ENCODE measurements at places on chromosomes 3 and 15. TPM values are rescaled to one million over a fixed set of nuclear protein-coding genes. Genes with fewer than 3 reads are reported as not detected.

Gene SGO1
- 0.41 TPM for total RNA-seq

Gene TNFSF10
- 54.4 TPM for total RNA-seq

Gene ATP13A5
- 1.1 TPM for total RNA-seq

Gene NEIL1
- total RNA-seq = 65.7 TPM

Gene SEMA5B
- 1.9 TPM for total RNA-seq

Gene OIP5
- total RNA-seq = 1.1 TPM

Gene ZNF774
- 5.9 TPM for total RNA-seq

Gene CRABP1
- 1.1 TPM for total RNA-seq

Gene CLRN1
- total RNA-seq = 1.0 TPM

Gene RPSA
- total RNA-seq = 949 TPM

GRCh38 chr15:53833134-53833624 lies 73.7 kb upstream of the WDR72 start:
- H3K36me3 ChIP-seq = no peaks in the 10 kb centered on the region
- no peak overlapping the region for H3K4me3 ChIP-seq
- DNase-seq = peak; percentile 9
- H3K4me1 ChIP-seq = no peaks in the 10 kb centered on the region
- no peaks in the 10 kb centered on the region for H3K27me3 ChIP-seq
- no peak overlapping the region for H3K27ac ChIP-seq

GRCh38 chr3:147387291-147387884 lies 19.0 kb downstream of the ZIC4 start:
- H3K36me3 ChIP-seq = no peaks in the 10 kb centered on the region
- DNase-seq = no peak
- no peak overlapping the region for H3K27ac ChIP-seq

DNA sequence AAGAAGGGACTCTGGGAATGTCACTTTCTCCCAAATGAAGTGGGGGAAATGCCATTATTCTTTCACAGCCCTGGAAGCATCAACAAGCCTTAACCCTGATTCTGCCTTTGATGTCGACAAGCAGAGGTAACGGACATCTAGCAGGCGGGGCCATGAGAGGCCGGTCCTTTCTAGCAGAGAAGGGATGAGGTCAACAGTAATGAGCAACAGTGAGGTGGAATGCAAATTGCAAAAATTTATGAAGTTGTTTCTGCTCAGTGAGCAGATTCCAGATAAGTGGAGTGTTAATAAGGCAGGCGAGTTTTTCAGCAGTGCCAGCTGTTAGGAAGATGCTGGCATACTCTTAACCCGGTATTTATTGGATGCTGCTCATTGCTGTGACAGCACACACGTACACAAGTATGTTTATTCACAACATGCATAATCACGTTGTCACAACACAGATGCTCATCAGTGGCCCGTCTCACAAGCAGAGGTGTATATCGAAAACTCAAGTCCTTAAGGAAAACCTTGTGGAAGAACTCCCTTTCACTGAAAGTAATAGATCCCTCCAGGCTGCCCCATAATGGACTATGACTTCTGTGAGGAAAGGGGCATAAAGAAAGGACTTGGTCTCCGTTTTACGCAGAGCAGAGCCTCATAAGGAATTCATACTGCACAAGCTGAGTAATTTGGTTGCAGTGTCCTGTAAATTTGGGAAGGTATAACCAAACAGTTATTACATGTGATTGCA lies 329.0 kb downstream of the IGSF11 start:
- no peaks in the 10 kb centered on the region for H3K36me3 ChIP-seq
- no peak overlapping the region for H3K27ac ChIP-seq
- H3K4me1 ChIP-seq = no peaks in the 10 kb centered on the region
- no peaks in the 10 kb centered on the region for H3K27me3 ChIP-seq

- DNase-seq = no peak
- no peak overlapping the region for H3K27ac ChIP-seq
- no peaks in the 10 kb centered on the region for H3K4me1 ChIP-seq
- H3K36me3 ChIP-seq = no peaks in the 10 kb centered on the region
- no peak overlapping the region for H3K4me3 ChIP-seq
These were observed 5.1 kb upstream of the CCR1 start for GRCh38 chr3:46213201-46213600.

DNA sequence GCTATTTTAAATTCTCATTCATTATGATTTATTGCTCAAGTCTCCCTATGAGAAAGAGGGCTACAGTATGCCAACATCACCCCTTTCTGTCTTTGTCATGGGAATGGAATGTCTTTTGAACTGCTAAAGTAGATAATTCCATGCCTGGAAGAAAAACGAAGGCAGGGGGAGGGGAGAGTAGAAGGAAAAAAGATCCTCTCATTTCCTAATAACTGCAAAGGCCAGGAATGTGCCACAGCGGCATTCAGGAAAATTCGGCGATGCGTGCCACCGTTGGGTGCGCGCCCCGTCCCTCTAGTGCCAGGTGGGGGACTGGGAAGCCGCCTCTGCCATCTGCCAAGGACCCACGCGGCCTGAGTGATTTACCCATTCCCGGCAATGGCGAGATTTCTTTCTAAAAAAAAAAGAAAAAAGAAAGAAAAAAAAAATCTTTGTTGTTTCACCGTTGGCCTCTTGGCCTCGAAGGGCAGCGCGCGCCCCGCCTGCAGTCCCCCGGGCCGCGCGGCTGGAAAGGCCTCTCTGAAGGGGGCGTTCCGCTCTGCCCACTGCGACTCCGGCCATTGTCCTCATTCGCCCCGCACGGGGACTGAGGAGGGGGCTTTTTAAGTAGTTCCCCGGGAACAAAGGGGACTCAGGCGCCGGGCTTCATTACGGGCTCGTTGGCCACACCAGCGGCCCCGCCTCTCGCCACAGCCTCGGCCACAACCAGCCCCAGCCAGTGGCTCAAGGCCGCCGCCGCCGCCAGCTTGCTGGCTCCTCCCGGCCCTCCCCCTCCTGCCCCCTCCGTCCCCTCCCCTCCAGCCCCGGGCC lies 54.5 kb downstream of the CPN2 start:
- H3K27ac ChIP-seq = peak overlapping the region; percentile 96
- peaks cover 18% of the 10 kb centered on the region for H3K4me1 ChIP-seq
- no peaks in the 10 kb centered on the region for H3K36me3 ChIP-seq
- H3K4me3 ChIP-seq = no peak overlapping the region

DNA sequence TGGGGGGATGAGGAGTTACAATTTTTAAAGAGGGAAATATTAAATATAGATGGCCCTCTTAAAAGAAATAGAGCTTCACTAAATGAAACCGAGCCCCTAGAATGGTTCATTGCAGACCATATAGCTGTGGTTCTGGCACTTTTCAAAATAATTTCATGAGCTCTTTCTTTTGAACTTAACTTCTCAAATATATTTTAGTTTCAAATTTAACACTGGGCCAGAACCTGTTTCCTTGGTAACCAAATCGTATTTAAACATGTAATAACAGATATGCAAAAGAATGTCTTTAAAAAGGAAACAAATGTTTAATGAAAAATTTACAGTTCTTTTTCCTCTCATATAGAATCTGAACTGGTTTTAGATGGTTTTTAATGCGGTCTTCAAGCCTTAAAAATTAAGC lies 20.1 kb downstream of the ZBTB38 start:
- peaks cover 19% of the 10 kb centered on the region for H3K4me1 ChIP-seq
- no peaks in the 10 kb centered on the region for H3K36me3 ChIP-seq
- no peaks in the 10 kb centered on the region for H3K27me3 ChIP-seq

GRCh38 chr3:123317716-123318115 lies 116.0 kb downstream of the SEC22A start:
- no peaks in the 10 kb centered on the region for H3K36me3 ChIP-seq
- no peaks in the 10 kb centered on the region for H3K4me1 ChIP-seq
- no peak overlapping the region for H3K27ac ChIP-seq
- DNase-seq = no peak
- H3K27me3 ChIP-seq = no peaks in the 10 kb centered on the region

GRCh38 chr3:102192575-102192974 lies 242.2 kb upstream of the ZPLD1 start:
- no peak for DNase-seq
- no peak overlapping the region for H3K27ac ChIP-seq
- H3K4me1 ChIP-seq = no peaks in the 10 kb centered on the region
- H3K27me3 ChIP-seq = no peaks in the 10 kb centered on the region
- H3K36me3 ChIP-seq = no peaks in the 10 kb centered on the region
- H3K4me3 ChIP-seq = no peak overlapping the region

GRCh38 chr15:67120839-67121643 lies 55.6 kb downstream of the SMAD3 start:
- peak overlapping the region; percentile 84 for H3K27ac ChIP-seq
- peak; percentile 86 for DNase-seq
- no peaks in the 10 kb centered on the region for H3K36me3 ChIP-seq

DNA sequence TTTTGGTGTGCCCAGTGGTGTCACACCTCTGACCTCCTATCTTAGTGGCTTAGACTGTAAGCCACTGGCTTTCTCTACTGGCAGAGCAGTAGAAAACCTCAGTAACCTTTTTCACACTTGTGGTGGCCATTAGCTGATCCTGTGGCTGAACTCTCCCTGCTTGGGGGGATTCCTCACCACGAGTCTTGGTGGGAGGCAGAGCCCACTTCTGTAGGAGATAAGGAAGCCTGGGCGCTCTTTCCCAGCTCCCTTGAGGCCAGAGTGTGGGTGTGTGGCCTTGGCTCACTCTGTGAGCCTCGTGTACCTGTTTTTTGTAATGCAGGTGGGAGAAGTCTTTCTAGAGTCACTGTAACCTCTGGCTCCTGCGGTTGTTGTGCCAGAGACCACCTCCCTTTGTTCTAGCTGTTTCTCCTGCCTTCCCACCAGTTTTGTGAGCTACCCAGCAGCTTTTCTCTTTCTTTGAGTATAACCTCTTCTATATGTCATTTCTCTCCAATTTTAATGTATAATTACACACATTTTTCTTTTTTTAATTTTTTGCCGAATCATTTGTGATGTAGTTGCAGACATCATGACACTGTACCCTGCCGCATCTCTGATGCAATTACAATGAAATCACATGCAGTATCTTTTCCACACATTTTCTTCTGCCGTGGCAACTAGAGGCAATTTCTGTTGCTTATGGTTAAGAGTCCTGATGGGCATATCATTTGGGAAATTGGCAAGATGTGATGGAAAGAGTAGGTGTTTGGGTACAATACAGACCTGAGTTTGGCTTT lies 13.8 kb downstream of the XCR1 start:
- H3K27ac ChIP-seq = no peak overlapping the region
- DNase-seq = no peak
- H3K4me1 ChIP-seq = no peaks in the 10 kb centered on the region
- H3K36me3 ChIP-seq = no peaks in the 10 kb centered on the region

- peaks cover 72% of the 10 kb centered on the region for H3K4me1 ChIP-seq
- peak overlapping the region; percentile 53 for H3K27ac ChIP-seq
- H3K27me3 ChIP-seq = no peaks in the 10 kb centered on the region
- peak; percentile 59 for DNase-seq
- H3K4me3 ChIP-seq = no peak overlapping the region
- H3K36me3 ChIP-seq = no peaks in the 10 kb centered on the region
These were observed 29.5 kb downstream of the TBC1D2B start for GRCh38 chr15:78047761-78048627.

GRCh38 chr3:143855183-143855582 lies 6.9 kb upstream of the SLC9A9 start:
- H3K4me3 ChIP-seq = no peak overlapping the region
- no peak for DNase-seq
- no peaks in the 10 kb centered on the region for H3K36me3 ChIP-seq
- peaks cover 4% of the 10 kb centered on the region for H3K4me1 ChIP-seq

DNA sequence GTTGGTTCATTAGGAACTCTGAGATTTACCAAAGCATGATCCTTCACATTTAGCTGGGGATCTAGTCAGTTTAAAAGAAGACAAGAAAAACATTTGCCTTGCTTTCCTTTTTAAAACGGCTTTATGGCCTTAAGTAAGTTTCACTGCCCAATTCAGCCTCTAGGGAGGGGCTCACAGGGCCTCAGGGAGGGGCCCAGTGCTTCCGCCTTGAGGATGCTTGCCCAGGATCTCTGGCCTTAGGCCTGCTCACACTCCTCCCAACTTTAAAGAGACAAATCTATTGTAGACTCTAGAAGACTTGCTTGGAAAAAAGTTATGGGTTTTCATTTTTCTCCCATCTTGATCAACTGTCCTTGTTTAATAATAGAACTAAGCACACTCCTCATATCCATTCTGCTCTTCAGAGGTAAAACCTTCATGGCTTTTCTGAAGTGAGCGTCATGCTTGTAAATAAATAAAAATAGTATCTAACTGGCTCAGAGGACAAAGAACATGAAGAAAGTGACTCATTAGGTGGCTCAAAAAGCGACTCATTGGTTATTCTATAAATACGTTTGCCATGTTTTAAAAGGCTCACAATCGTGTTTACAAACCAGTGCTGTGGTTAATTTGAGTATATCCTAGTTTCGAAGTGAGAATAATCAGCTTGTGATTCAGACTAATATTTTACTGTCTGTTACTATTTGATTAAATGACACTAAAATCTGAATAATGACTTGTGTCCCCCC lies 13.7 kb downstream of the PDHB start:
- no peaks in the 10 kb centered on the region for H3K36me3 ChIP-seq
- H3K27ac ChIP-seq = no peak overlapping the region
- peaks cover 10% of the 10 kb centered on the region for H3K4me1 ChIP-seq
- DNase-seq = no peak
- no peaks in the 10 kb centered on the region for H3K27me3 ChIP-seq
- no peak overlapping the region for H3K4me3 ChIP-seq

- no peaks in the 10 kb centered on the region for H3K36me3 ChIP-seq
- no peak overlapping the region for H3K27ac ChIP-seq
These were observed 9.0 kb downstream of the PPCDC start for GRCh38 chr15:75032395-75032794.

GRCh38 chr3:47227678-47228077 lies 54.9 kb downstream of the KIF9 start:
- no peaks in the 10 kb centered on the region for H3K36me3 ChIP-seq
- peaks cover 19% of the 10 kb centered on the region for H3K4me1 ChIP-seq
- no peak overlapping the region for H3K4me3 ChIP-seq

- peaks cover 5% of the 10 kb centered on the region for H3K27me3 ChIP-seq
- H3K36me3 ChIP-seq = no peaks in the 10 kb centered on the region
- DNase-seq = no peak
- H3K4me1 ChIP-seq = peaks cover 4% of the 10 kb centered on the region
- no peak overlapping the region for H3K27ac ChIP-seq
These were observed 142.8 kb downstream of the NUP210 start for GRCh38 chr3:13277196-13277813.

DNA sequence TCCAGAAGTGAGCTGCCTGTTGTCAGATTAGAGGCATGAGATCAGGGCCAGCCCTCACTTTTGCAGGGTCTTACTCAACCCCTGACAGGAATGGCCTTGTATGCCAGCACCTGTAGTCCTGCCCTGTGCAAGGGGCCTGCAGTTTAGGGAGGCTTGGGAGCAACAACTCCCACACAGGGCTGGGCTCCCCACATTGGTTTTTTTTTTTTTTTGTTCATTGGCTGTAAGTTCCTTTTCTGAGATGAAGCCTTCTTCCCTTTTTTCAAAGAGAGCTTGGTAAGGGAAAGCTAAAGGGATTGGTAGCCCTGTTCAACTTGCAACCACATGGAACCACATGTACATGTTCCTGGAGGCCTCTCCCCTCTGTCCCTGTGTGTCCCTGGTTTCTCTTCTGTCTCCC lies 46.4 kb downstream of the TNFAIP8L3 start:
- peaks cover 14% of the 10 kb centered on the region for H3K4me1 ChIP-seq
- H3K27me3 ChIP-seq = no peaks in the 10 kb centered on the region
- H3K27ac ChIP-seq = no peak overlapping the region
- no peaks in the 10 kb centered on the region for H3K36me3 ChIP-seq
- H3K4me3 ChIP-seq = no peak overlapping the region

- H3K4me1 ChIP-seq = no peaks in the 10 kb centered on the region
- DNase-seq = no peak
- no peak overlapping the region for H3K27ac ChIP-seq
- H3K27me3 ChIP-seq = no peaks in the 10 kb centered on the region
These were observed 27.4 kb downstream of the SLCO2A1 start for GRCh38 chr3:134002306-134002705.

Measured in adrenal gland (tissue), 19 donors.